ENCODE measurements at places on chromosomes 11 and 22.

- DNase-seq: no peak
Observed at GRCh38 chr22:25113316-25113721, 86.3 kb upstream of the CRYBB3 start.

DNA sequence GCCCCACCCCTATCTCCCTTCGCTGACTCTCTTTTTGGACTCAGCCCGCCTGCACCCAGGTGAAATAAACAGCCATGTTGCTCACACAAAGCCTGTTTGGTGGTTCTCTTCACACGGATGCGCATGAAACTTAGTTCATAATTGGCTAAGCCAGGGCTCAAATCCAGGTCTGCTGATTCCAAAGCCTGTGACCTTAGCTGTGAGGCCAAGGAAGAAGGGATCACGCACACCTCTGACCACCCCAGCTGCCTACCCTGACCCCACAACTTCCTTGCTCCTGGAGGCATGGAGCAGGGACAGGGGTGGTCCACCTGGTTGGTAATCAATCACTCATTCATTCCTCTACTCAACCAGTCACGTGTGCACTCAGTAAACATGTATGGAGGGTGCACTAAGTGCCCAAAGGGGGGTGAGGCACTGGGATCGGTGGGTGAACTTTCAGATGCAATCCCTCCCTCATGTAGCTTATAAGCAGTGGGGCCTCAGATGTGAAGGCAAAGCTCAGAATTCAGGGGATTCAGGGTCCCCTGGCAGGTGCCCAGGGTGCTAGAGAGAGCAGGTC lies 10.3 kb downstream of the FXYD2 start:
- no peak for DNase-seq

GRCh38 chr11:34262531-34263081 lies 95.2 kb downstream of the ABTB2 start:
- no peak for DNase-seq

DNA sequence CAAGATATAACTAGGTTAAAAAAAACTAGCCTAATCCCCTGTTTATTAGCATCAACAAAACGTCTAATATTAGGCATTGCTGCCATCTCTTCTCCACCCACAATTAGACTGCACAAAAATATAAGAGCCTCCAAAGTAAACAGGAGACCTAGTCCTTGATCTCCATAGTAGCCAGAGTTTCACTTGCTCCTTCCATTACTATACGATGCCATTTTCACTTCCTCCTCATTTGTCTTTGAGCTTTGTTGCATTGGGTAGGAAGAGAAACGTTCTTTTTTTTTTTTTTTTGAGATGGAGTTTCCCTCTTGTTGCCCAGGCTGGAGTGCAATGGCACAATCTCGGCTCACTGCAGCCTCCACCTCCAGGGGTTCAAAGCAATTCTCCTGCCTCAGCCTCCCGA lies 42.3 kb upstream of the RDX start:
- no peak for DNase-seq

DNA sequence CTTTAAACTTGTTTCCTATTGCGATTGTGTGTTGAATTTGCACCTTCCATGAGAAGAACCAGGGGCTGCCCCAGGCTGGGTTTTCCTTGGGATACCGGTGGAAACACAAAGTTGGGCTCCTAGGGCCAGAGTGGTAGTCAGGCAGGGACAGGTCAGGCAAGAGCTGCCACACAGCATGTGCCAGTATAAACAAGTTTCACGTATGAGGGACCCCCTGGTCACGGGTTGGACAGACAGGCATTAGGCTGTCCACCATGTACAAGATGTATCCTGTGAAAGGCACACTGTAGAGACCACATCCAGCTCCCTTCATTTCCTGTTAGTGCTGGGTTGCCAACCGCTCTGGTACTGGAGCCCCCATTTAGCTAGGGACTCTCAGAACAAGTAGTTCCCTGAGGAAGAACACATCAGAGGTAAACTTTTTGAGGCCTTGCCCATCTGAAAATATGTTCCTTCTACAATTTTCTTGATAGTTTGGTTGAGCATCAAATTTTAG lies 8.8 kb downstream of the UPB1 start:
- DNase-seq: no peak

- DNase-seq: no peak
Observed at GRCh38 chr11:121520243-121521144, 67.7 kb upstream of the SORL1-AS1 start.

DNA sequence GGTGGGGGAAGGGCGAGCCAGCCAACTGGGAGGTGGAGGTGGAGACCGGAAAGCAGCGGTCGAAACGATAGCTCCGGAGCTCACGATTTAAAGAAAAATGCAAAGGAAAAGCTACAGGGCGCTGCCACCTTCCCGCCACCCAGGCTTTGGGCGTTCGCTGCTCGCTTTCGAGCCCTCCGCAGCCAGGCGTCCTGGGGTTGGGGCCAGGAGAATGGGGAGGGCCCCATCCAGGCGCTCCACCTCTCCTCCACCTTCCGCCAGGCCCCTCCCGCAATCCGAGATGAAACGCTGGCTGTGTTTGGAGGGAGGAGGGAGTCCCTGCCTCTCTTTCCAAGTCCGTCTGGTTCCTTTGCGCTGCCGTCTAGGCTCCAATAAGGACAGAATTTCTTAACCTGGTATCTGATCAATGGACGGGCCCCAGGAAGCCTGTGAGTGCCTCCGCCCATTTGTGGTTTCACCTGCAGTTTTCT lies 483 bp upstream of the ABTB2 start:
- peak; percentile 75 for DNase-seq

GRCh38 chr22:44628273-44628672 lies 73.7 kb upstream of the PRR5 start:
- no peak for DNase-seq

DNA sequence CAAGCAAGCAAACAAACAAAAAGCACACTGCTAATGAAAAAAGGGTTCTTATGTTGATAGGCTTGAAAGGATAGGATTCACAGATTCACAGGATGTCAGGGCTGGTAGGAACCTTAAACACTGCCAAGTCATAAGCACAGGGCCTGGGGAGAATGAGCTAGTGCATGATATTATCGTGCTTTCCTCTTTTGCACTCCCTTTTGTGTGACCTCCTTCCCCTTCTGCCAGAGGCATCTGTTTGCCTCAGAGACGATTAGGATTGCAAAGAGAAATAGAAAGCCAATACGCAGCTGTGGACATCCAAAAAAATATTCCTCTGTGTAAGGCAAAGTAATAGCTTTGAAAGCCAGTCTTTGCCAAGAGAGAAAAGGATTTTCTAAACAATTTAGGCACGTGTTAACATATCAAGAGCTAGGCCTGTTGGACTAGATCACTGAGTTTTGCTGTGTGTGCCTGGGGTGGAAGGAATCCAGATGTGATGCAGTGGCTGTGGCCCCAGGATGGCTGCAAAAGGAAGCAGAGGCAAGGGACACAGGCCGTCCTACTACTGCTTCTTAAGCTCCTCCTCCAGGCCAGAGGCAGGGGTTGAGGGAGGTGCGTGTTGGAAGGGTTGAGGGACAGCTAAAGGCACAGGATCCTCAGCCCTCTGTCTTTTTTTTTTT lies 30.6 kb downstream of the MCHR1 start:
- peak; percentile 38 for DNase-seq

DNA sequence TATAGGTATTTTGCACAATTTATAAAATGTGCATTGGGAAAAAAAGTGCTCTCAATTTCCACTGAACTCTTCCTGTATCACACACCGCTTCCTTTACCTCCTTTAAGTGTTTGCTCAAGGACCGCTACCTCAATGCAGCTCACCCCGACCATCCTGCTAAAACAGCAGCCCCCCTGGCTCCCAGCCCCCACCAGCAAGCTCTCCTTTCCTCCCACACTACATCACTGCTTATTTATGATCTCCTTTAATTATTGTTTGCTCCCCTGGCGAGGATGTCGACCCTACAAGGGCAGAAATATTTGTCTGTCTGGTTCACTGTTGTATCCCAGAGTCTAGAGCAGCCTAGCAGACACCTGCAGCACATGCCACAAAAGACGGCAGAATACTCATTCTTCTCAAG lies 10.0 kb downstream of the SHANK2 start:
- no peak for DNase-seq

DNA sequence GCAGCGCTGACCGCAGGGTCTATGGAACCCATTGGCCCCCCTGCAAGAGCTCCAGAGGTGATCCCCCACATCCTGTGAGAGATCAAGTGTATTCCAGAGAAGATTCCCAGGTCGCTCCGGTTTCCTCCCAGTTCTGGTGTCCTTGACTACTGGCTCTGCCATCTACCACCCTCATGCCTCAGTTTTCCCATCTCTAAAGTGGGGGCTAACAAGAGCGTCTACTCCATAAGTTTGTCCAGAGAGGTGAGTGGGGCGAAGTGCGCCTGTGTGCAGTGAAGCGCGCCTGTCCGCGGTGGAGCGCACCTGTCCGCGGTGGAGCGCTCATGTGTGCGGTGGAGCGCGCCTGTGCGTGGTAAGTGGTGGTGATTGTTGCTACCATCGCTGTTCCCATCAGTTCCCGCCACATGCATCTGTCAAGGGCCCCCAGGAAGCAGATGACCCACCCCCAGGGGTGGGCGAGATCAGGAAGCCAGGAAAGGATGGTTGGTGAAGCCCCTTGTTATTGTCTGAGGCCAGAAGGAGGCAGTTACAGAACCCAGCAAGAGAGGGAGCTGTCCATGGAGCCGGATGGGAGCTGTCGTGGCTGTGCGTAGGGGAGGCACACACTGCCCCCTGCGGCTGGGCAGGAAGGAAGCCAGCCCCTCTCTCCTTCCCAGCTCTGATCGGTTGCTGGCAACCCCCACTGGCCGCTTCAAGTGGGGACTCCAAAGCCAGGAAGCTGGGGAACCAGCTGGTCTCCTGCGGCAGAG lies 73.2 kb upstream of the FGF3 start:
- DNase-seq: no peak

GRCh38 chr11:79794057-79794456 lies 353.2 kb upstream of the TENM4 start:
- DNase-seq: peak; percentile 27

DNA sequence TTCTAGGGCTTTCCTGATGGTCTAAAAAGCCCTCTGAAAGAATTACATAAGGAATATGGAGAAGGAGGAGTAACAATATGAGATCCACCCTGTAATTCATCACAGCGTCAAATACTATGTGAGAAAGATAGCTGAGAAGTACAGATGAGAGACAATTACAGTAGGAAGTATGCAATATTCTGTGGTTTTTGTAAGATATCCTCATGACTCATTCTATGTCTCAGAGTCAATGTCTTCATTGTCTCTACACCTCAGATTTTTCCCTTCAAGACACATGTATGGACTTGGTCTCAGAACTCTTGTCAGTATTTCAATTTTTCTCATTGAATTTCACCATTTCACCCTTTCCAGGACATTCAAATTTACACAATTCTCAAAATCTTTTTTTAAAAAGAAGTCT lies 343.3 kb upstream of the CTSC start:
- no peak for DNase-seq

DNA sequence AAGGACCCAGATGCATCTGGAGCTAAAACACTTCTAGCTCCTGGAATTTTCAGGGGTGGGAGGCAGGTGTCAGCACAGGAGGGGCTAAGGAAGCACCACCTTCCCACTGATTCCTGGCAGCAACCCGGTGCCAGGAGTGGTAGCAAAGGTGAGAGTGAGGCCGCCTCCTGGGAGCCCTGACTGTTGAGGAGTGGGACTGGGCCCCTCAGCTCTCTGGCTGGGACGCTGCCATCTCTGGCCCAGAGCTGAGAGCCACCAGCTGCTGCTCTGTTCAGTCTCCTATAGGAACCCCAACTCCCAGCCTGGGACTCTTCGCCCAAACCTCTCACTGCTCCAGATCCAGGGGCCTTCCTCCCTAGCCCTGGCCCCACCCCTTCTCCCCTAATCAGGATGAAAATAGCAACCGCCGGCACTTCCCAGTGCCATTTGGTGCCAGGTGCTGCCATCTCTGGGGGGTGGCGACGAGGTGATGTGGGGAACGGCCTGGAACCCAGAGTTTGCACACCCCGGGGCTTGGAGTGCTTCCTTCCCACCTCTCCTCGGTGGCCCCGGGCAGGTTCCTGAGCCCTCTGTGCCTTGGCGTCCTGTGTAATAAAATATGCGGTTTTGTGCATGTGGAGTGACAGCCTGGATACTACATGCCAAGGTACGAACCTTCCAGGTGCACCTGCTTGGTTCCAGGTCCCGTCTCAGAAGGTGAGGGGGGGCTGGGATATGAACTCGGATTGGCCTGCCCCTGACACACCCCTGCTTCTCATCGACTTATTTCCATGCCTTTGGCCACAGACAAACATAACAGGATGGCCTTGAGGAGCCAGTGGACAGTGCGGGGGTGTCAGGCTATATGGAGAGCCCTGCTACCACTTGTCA lies 35.7 kb upstream of the CELSR1 start:
- no peak for DNase-seq

GRCh38 chr11:86275493-86276370 lies 26.3 kb upstream of the HIKESHI start:
- DNase-seq: no peak

- no peak for DNase-seq
Observed at GRCh38 chr11:19729141-19729540, 16.5 kb downstream of the NAV2 start.

- DNase-seq: no peak
Observed at GRCh38 chr22:48359613-48359965, 1468.1 kb downstream of the BRD1 start.

- no peak for DNase-seq
Observed at GRCh38 chr22:18068381-18068988, 9.3 kb upstream of the PEX26 start.

DNA sequence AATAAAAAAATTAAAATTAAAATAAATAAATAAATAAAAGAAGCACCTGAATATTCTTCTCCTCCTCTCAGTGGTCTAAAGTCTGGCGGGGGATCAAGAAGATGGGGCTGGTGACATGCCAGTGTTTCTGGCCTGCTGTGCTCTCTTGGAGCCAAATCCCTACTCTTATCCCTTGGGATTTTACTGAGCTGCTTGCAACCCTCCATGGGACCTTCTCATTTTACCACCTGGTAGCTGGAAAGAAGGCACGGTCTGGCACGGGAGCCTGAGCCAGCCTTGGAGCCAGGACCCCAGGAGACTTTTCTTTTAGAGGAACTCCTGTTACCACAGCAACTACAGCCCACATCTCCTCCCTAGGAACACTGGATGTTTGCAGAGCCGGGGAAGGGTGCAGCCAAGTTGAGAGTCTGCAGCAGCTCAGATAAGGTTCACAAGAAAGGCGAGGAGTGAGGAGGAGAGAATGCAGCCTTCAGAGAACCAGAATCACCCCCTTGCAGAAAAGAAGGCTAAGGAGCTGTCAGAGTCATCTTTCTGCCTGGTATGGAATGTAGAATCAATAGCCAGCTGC lies 21.4 kb downstream of the CD6 start:
- DNase-seq: peak; percentile 18

- DNase-seq: no peak
Observed at GRCh38 chr11:118341815-118342489, 553 bp downstream of the CD3D start.

GRCh38 chr11:56214537-56214936 lies 19.5 kb downstream of the OR5T2 start:
- no peak for DNase-seq

DNA sequence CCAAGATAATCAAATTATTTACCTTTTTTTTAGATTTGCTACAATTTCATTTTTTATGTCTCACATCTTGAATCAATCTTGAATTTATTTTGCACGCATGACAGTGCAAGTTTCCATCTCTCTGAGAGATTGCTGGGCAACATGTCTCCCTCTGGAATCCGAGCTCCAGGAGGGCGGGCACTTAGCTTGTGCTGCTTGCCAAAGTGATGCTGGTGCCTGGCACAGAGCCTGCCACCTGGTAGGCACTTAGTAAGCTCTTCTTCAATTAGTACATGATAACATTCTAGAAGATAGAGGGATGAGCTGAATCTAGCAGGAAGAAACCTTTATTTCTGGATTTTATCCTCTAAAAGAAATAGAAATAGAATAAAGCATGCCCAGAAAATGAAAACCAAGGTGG lies 27.5 kb upstream of the OR9I1 start:
- DNase-seq: no peak
